Putamen (tissue), 1 donor: ENCODE measurements at places on chromosomes 5 and 9.
A peak's percentile ranks its signal among the peaks of the same experiment; 100 is the strongest.

- peak; percentile 63 for DNase-seq
Observed at GRCh38 chr5:168995024-168995423, 305.9 kb downstream of the SLIT3 start.

DNA sequence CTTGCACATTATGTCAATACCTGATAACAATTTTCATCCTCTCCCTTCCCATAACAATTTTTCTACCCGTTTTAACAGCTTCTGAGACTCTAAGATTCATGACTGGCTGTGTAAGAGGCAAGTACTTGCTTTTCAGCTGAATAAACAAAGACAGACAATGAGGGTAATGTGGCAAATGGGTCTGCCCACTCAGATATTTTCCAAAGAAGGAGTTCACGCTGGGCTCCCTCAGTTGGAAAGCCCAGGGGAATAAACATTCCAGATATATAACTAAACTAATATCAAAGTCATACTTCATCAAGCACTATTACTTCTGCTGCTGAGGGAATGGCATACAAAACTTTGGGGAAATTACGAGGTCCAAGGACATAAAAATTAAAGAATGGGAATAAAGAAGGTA is 24.4 kb downstream of the MEGF9 start:
- DNase-seq = peak; percentile 60

GRCh38 chr9:76761448-76761847 is 2.8 kb upstream of the PCA3 start:
- no peak for DNase-seq

DNA sequence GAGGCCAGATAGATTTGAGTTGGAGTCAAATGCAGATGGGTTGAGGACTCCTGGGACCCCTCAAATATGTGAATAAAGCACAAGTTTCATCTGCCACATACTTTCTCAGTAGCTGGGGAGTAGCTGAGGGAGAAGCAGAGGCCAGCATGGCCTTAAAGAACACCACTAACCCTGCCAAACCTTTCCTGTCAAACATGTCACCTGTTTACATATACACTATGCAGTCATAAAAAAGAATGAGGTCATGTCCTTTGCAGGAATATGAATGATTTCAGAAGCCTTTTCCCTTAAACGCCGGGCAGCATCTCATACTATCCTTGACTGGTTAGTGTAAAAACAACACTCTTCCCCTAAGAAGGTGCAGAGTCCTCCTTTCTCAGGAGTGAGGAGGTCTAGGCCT is 25.2 kb upstream of the HSD17B4 start:
- no peak for DNase-seq

DNA sequence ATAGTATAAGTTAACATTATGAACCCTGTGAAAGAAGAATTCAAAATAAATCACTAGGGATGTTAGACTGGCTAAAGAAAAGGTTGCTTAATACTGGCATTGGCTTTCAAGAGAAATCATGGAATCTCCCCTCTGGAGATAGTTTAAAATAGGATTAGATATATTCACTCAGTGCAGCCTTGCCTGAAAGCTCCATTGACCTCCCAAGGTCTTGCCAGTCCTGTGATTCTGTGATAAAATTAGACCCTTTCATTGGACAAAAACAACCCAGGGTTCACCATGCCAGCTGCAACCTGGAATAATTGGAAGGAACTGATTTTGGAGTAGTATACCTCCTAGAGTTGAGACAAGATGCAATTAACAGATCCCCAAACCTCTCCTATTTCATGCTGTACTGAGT is 588.1 kb upstream of the MEF2C start:
- DNase-seq = no peak

DNA sequence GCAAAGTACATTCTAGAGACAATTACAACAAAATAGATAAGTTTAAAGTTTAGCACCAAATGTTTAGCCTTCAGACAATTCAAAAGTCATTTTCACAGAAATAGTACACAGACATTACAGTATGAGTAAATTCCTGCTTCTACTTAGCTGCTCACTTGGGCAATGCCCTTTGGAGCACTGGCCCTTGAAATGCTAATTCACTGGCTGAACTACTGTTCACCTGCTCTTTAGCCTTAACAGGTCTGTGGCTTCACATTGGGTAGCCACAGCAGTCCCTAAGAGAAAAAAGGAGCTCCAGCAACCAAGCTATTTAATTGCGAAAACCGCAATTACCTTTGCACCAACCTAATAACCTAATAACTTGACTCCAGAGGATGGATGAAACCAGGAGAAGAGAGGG is 916.2 kb upstream of the DMAC1 start:
- DNase-seq = no peak

DNA sequence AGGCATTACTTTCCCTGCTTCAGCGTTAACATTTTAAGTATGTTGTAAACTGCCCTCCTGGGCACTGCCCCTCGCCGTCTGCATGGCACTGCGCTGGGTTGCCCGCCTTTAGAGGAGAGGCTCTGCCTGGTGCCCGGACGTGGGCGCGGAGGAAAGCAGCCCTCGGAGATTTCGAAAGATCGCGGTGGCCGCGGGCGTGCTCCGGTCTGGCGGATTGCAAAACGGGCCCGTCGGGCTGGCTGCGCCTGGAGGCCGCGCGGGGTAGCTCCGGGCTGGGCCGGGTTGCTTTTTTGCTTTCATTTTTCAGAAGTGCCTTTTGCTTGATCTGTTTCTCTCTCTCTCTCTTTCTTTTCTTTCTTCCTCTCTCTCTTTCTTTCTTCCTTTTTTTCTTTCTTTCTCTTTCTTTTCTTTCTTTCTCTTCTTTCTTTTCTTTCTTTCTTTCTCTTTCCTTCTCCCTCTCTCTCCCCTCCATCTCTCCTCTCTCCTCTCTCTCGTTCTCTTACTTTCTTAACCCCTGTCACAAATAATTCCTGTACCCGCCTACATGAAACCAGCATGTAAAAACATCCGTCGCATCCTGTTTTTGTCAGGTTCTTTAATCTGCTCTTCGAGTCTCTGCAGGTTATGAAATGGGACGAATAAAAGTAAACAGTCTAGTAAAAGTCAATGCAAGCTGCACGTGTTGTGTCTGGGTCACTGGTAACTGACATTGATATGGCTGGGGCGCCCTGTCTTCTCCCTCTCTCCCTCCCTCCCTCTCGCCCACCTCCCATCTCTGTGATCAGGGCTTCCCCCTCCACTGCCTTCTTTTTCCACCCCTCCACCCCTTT is 1.7 kb downstream of the FST start:
- no peak for DNase-seq

DNA sequence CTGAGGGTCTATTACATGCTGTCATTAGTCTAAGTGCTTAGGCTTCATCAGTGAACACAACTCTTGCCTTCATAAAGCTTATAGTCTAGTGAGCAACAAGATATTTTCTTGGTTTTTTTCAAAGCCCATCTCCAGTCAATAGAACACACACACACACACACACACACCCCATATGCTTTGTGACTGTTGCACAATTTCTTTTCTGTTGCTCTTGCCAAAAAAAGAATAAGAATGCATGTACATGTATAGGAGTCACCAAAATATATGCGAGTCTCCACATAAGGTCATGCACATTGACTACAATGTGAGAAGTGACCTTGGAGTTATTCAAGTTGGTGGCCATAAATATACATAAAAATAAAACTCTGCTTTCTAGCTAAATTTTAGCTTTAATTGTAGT is 351.5 kb upstream of the TLE4 start:
- DNase-seq = no peak

DNA sequence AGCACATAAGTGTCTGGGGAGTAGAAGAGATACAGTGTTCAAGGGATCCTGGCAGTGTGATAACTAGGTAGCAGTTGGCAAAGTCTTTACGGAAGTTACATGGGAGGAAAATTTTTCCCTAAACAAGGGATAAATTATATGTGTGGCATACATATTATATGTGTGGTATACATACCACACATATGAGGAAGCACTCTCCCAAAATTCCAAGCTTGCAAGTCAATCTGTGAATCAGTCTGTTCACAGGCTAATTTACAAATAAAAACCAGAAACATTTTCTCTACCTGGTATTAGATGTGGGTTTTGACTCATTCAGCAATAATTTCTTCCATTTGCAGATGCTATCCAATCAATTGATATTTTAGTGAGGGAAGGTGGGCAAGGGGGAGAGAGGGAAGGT is 110.0 kb downstream of the ISOC1 start:
- DNase-seq = no peak

DNA sequence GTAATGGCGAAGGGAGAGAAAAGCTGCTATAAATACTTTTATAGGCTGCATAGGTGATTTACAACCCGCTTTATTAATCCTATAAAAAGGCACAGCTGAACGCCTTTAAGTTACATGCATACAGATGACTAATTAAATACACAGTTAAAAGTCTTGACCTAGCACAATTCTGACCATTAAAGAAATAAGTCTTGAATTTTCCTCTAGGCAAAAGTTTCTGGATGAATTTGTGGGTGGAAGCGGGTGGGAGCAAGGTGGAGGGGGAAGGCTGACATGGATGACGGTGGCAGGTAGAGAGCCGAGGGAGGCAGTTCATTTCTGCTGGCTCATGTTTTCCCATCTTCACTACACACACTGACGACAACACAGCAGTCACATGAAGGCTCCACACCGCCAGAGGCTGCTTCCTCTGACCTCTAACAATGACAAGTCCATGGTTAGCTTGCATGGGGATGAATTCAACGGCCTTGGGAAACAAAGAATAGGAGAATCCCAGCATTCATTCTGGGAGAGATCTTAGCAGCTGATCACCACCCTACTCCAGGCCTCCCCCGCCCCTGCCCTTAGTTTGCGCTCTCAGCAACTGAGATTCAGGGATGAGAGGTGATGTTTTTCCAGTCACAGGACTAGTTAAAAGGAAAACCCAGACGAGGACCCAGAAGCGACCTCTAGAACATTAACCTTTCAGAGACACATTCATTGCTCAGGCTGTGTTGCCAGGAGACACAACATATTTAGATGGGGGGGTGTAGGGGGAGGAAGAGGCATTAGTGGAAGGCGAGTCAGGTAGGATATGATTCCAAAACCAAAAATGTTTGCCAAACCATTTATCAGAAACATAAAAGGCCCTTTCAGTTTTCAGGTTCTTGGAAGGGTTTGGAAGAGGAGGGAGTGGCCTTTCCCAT is 329.3 kb downstream of the PIK3R1 start:
- no peak for DNase-seq

GRCh38 chr9:437066-437465 is 222.4 kb downstream of the DOCK8 start:
- DNase-seq = no peak

- DNase-seq = no peak
Observed at GRCh38 chr5:137896560-137896959, 7.3 kb downstream of the PKD2L2 start.

- no peak for DNase-seq
Observed at GRCh38 chr5:14679595-14679994, 15.1 kb downstream of the OTULIN start.

- DNase-seq = no peak
Observed at GRCh38 chr5:160694896-160695295, 157.1 kb downstream of the ATP10B start.

DNA sequence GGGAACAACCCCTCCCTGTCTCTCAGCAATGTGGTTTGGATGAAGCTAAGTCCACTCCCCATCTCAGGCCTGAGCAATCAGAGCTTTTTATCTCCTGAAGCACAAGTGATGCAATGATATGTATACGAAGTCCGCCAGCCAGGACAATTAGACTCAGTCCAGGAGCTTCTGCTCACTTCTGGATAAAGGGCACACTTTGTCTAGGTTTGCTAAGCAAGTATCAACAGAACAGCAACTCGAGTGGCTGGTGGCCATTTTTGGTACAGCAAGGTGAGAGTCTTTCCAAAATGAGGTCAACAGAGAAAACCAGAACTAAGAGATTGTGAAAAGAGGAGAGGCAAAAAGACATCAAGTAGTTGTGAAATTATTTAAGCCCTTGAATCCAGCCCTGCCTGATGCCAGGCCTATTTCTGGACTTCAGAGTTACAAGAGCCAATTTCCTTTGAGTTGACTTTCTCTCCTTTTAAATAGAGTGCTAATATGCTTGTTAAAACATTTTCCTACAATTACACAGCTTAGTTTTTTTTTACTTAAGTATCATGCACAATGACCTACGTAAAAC is 8.2 kb downstream of the NDUFA8 start:
- DNase-seq = no peak

DNA sequence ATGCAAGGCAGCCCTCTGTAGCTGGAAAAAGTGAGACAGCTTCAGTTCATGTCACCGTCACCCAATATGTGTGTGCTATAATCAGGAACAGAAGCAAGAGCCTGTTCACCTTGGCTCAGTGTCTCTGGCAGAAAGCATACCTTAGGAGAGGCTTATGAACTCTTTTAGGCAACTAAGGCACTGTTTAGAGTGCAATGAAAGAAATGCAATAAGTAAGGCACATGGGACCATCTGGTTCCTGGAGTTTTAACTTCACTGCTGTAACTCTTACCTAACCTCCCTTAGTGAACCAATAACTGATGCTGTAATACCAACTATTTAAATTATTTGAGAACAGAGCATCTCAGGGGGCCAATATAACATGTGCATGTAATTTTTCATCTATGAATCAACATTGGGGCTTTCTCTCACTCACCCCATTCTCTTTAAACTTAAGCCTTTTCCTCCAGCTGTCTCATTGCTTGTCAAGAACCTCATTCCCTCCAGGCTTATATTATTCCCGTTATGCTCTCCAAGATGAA is 32.4 kb downstream of the C9 start:
- DNase-seq = no peak

- peak; percentile 64 for DNase-seq
Observed at GRCh38 chr9:34985311-34985899, 4.1 kb upstream of the DNAJB5 start.

GRCh38 chr5:142396436-142397038 is 71.7 kb upstream of the SPRY4 start:
- DNase-seq = no peak

DNA sequence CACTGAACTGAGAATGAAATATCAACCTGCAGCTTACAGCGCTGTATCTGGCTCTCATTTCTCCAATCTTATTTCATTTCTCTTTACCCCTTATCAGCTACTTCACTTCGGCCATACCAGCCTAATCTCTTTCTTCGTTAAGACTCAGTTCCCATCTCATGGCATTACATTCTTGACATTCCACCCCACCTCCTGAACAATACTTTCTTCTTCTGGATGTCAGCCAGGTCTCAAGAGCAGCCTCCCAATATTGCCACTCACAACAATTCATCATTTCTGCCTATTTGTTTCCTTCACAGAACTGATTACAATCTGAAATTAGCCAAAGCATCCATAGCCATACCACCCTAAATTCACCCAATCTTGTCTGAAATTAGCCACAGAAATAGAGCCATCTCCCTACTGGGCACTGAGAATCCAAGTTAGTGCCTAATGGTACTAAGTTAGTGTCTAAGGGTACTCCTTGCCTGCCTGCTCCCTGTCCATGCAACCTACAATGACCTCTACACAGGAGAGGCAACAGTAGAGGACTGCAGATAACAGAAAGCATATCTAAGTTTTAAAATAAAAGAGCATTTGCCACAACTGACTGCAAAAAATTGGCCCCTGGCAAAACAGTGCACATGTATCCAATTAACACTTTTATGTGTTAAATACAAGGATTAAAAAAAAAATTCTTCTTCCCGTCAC is 35.2 kb downstream of the SETX start:
- DNase-seq = no peak
